H1 (cell line): ENCODE measurements at places on chromosomes 5 and 9. TPM values are rescaled to one million over a fixed set of nuclear protein-coding genes. Genes with fewer than 3 reads are reported as not detected.

- DNase-seq: peak; percentile 36
Observed at GRCh38 chr9:135098400-135099105, 11.1 kb downstream of the OLFM1 start.

DNA sequence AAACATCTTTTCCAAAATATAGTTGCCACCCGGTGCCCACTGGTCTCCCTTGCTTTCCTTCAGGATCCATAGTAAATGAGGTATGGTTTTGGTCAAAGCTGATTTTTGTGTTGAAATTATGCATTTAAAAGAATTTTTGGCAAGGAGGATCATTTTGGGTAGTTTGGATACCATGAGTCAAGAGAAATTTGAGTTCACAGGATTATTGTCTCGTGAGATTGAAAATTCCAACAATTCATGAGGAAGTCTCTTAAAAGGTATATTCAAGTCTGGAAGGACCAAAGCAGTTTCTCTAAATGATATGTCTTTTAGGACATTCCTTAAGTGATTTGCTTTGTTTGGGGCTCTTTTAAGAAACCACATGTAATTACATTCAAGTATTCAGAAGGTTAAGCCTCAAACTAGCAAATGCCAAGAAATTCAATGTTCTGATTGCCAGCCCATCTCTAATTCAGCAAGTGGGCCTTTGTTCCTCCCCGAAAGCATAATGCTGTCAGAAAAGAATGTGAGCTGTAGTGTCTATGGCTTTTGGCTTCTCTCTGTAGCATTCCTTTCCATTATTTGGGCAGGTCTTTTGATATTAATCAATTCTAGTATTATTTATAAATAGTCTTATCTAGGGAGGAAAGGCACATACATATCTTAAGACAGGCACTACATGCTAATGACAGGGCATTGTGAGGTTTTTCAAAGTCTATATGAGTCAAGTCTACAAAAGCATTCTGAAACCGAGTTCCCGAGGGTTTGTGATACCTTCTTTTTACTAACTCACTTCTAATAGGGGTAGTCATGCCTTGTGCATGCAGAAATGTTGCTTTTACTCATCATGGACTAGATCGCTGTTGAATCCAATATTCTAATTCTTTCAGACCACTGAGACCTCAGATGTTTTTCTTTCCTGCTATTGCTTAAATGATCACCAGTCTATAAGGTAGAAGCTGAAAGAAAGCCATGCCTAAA lies 453.9 kb downstream of the ENC1 start:
- no peak for DNase-seq

- no peak for DNase-seq
Observed at GRCh38 chr5:111742177-111742994, 14.6 kb downstream of the NREP start.

DNA sequence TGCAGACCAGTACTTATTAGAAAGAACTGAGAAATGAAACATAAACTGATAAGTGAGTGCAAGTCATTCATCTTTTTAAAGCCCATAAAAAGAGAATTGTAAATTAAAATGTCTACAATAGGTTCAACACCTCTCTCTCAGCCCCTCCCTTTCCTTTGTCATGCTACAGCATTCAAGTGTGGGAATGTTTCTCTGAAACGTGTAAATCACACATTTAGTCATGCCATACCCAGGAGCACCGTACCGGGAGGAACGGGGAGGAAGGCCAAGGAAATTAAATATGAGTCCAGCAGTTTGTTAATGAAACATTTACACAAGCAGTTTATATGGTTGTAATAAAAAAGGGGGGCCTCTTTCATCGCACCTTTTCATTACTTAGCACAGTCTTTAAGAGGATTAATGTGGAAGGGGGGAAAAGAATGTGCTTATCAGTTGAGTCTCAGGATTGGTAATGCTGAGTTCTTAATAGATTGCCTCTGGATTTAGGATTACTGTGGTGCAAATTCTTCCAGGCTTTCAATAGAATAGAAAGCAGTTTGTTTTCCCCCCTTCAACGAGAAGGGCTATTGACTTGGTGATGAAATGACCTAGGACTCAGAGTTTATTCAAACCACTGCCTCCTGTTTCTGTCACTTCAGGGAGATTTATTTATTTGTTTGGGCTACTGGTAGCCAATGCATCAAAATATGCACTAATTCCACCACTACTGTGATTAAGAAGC lies 176.0 kb upstream of the ZNF608 start:
- no peak for DNase-seq

Gene C5orf52
- total RNA-seq: not detected in 2 replicates

Gene RHOBTB3
- total RNA-seq: 8.2 and 11.5 TPM in 2 replicates

Gene IFNB1
- not detected in 2 replicates for total RNA-seq

Gene CCNO
- 0.27 and 0.41 TPM in 2 replicates for total RNA-seq
